Fibroblast of the conjunctiva (primary cell): ENCODE measurements at places on chromosomes 1 and 21.

GRCh38 chr1:154443274-154444013 is 38.3 kb downstream of the IL6R start:
- no peak for DNase-seq

DNA sequence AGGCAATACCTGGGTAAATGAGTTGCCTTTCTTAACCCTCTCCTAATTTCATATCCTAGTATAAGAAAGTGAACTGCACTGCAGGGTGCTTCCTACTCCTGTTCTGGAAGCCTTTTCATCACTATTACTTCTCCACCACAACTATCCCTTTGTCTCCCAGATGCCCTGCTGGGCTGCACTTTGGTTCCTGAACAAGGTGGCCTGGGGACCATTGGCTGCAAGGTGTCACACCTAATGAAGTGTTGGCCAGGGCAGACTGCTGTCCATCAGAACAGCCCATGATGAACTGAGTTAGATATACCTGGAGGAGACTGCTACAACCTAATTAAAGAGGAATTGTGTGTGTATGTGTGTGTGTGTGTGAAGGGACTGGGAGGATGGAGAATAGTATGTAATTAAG is 1.9 kb upstream of the KLHDC8A start:
- DNase-seq: no peak

DNA sequence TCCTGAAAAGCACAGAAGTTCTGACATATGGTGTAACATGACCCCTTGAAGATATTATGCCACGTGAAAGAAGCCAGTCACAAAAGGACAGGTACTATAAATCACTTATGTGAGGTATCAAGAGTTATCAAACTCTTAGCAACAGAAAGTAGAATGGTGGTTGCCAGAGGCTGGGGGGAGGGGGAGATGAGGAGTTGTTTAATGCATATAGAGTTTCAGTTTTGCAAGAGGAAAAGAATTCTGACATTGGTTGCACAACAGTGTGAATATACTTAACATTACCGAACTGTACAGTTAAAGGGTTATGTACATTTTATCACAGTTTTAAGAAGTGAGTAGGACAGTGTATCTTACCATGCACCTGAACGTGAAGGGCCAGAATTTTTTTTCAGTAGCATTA is 80.0 kb downstream of the USP25 start:
- peak; percentile 37 for DNase-seq

- DNase-seq: no peak
These were observed 10.0 kb upstream of the C1orf115 start for GRCh38 chr1:220680085-220680687.

- no peak for DNase-seq
These were observed 86.4 kb downstream of the MIS18A start for GRCh38 chr21:32192291-32193097.

DNA sequence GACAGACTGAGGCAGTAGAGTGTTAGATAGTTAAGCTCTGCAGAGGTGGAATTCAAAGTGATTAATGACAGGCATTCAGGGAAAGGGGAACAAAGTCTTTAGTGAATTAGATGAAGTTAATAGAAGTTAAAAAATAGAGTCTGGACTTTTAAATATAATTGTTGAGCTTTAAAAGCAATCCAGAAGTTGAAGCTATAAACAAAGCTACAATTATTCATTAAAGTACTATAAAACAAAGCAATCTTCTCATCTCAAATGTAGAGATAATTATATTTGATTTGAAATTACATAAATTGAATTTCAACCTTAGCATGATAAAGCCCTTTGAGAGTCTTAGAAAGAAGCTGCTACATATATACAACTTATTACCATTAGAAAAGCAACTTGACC is 710.6 kb downstream of the MRPL39 start:
- no peak for DNase-seq
